ENCODE measurements at places on chromosomes 6 and 20. TPM values are rescaled to one million over a fixed set of nuclear protein-coding genes. Genes with fewer than 3 reads are reported as not detected.

Gene TFB1M
- total RNA-seq: 34.6 TPM

Gene DPM1
- total RNA-seq: 32.9 TPM

Gene UNC5CL
- 1.6 TPM for total RNA-seq

Gene PPP1R14C
- total RNA-seq: 0.27 TPM

Gene TPD52L1
- 38.1 TPM for total RNA-seq

Gene LAMP5
- total RNA-seq: 1.6 TPM

Gene TMEM242
- total RNA-seq: 13.2 TPM

Gene RIPOR3
- total RNA-seq: 26.3 TPM

Gene CTNNBL1
- 41.3 TPM for total RNA-seq

Gene AGER
- total RNA-seq: 13.6 TPM

Gene MARCKS
- 199 TPM for total RNA-seq

Gene ZBTB46
- 30.2 TPM for total RNA-seq

Gene FAM8A1
- 35.2 TPM for total RNA-seq

Gene PLCB1
- 58.5 TPM for total RNA-seq

Gene MBOAT1
- 37.9 TPM for total RNA-seq

Gene PHACTR1
- 7.9 TPM for total RNA-seq

Gene PLEKHG1
- 57.7 TPM for total RNA-seq

Gene VWA7
- total RNA-seq: 0.94 TPM

DNA sequence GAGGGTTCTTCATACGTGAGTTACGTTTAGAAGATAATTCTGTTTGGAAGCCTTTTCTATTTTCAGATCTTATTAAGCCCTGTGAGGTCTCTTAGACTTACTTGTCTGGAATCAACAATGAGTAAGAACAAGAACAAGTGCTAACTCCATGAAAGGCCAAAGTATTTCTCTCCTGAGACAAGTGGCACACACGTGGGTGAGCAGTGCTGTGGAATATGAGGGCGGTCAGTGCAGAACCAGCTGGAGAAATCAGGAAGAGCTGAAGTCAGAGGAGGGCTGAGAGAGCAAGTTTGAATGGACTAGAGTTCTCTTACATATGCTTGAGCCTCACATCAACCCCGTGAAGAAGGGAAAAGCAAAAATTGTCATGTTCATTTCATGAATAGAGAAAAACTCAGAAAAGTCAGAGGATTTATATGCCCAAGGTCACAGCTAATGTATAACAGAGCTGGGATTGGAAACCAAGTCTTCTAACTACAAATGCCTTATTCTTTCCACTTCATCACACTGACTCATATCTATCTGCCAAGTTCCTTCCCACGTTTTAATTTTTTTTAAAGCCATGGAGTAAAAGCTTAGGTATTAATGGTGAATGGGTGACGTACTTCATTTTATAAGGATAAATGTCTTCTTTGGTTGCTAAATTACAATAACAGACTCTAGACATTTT, 201.3 kb upstream of the DTNBP1 start:
- DNase-seq: no peak

DNA sequence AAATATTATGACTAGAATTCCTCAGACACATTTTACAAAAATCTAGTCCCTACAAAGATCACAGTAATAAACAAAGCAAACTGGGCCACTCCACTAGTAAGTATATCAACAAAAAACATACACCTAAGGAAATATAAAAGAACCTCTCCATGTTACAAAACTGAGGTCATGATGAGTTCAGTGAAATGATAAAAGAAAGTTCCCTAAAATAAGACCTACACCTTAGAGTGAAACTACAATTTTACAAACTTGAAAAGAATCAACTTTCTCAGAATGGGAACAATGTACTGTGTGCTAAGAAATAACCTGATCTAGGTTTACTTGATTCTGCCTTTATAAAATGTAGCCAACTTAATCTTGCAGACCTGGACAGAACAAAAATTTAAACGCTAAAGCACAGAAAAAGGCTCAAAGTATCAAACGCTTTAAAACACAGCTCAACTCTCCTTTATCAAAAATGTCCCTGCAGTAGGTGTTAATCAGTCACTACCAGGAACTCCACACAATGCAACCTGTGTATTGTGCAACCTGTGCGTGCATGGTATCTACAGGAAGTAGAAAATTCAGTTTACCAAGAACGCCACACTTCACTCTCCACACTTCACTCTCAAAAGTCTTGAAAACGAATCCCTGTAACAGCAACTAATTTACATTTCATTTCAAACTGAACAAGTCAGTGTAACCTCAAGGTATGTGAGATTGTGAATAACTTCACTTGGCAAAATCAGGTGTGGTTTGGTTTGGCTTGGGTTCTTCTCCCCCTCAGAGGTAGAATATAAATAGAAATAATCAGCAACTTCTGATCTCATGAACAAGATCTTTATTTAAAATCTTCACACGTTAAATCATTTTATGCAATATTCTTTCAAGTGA, 1.8 kb downstream of the RALGAPA2 start:
- no peak for DNase-seq

DNA sequence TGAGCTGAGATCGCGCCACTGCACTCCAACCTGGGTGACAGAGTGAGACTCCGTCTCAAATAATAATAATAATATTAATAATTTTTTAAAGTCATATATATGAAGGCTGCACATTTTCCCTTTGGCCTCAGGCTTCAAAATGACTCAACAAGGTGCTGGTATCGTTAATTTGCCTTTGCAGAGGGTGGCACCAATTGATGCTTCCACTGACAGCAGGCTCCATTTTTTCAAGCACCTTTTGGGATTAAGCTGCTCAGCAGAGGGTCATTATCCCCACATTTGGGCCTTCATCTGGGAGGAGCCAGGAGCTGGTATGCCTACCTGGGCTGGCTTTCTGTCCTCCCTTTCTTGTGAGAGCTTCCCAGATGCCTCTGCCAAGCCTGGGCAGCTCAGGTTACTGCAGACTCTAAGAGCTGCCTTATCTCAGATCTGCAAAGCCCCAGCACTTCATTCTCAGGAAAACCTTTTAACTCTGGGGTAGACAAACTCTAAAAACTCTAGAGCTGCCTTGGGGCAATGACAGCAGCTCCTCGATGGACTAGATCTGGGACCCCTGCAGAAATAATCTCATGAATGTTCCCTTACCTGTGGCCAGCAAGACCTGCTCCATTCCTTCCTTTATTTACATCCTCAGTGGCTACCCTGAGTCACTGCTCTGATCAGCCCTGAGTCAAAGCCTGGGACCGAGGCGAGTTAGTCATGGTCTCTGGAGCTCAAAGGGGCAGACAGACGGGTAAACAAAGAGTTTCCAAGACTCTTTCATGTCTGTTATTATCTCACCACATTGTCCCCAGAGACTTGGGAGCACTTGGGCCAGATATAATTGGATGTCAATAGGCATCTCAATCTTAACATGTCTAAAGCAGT, 80.0 kb upstream of the EYA2 start:
- DNase-seq: no peak

GRCh38 chr6:85496009-85496579, 46.2 kb downstream of the NT5E start:
- DNase-seq: no peak

DNA sequence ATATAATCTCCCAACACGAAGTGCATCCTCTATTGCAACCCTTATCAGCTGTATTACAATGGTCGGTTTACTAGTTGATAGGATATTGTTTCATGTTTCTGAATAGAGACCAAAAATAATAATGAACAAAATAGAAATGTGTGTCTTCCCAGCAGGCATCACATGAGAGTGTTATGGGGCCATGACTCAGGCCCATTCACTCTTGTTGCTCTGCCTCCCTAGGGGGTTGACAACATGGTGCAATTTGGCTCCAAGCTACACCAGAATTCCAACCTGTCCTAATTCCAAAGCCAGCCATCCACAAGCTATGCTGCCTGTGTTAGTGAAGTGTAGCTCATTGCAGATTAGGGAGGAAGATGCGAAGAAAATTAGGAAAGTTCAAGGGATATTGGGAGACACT, 13.1 kb upstream of the SAYSD1 start:
- DNase-seq: no peak

DNA sequence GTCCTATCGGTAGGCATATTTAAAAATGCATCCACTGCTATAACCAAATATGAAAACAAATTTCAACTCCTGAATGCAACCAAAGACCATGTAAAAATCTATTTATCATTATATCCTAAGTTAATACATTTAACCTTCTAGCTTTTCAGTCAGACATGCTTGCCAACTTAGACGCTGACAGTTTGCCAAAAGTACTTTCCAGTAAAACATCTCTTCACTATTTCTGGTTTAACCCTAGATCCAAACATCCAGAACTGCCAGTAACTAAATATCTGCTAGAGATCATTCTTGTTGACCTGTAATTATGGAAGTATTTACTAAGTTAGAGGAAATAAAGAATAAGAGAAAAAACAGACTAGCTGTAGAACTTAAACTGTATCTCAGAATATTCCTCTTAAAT, 210.2 kb upstream of the THEMIS start:
- DNase-seq: no peak

GRCh38 chr20:63292292-63292701, 689 bp upstream of the COL20A1 start:
- DNase-seq: no peak

- no peak for DNase-seq
Measured at GRCh38 chr6:70860045-70860444, 96.8 kb downstream of the B3GAT2 start.

GRCh38 chr6:73691512-73691911, 4.5 kb upstream of the CD109 start:
- DNase-seq: no peak

- DNase-seq: no peak
Measured at GRCh38 chr20:10761786-10762185, 88.0 kb upstream of the JAG1 start.

DNA sequence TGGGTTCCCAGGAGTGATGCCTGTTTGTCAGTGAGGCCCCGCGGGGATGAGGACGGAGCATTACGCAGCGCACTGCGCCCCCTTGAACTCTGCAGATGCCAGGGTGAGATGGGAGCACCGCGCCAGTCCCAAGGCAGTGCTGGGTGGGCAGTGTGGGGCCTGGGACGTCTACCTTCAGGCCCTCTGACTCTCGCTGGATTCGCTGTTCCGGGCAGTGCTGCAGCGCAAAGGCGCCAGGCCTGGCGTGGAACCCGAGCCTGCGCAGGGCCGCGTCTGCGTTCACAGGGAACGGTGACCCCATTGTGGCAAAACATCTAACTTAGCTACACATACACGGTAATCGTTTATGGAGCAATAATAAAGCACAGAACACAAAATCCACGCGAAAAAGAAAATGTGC, 257.3 kb downstream of the QKI start:
- DNase-seq: no peak

DNA sequence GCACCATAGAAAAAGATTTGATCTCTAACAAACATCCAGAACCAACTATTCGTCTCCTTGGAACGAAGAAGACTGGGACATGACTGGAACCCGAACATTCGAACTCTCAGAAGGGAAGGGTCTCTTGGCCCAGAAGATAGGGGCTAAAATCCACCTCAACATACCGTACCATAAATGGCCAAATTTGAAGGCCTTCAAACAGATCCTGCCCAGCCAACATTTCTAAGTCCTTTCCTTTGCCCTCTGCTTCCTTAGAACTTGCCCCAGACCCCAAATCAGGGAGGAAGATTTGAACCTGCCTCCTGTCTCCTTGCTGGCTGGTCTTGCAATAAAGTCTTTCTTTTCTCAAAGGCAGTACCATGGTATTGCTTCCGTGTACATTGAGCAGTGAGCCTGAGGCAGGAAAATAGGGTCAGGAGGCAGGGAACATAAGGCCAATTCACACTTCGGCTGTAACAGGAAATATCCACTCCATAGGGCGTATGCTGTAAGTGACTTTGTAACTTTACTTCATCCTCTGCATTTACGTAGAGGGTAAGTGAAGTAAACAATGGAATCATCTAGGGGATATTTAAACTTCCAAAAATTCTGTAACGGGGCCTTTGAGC, 1.8 kb upstream of the PXDC1 start:
- DNase-seq: no peak

DNA sequence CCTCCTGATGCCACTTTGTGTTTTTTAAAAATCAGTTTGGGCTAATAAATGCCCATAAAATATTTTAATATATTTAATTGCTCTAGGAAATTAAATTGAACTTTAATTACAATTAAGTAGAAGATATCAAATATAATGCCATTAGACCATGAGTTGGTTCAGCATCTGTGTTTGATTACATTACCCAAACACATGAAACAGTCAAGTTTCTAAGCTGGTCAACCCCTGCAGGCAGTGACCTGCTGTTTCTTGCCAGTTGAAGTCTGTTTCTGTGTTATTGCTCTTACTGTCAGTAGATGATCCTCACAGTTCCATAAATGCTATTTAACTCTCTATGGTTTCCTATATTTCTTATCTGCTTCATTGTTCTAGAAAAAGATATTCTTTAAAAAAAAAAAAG, 9.7 kb upstream of the TENT5A start:
- DNase-seq: no peak

DNA sequence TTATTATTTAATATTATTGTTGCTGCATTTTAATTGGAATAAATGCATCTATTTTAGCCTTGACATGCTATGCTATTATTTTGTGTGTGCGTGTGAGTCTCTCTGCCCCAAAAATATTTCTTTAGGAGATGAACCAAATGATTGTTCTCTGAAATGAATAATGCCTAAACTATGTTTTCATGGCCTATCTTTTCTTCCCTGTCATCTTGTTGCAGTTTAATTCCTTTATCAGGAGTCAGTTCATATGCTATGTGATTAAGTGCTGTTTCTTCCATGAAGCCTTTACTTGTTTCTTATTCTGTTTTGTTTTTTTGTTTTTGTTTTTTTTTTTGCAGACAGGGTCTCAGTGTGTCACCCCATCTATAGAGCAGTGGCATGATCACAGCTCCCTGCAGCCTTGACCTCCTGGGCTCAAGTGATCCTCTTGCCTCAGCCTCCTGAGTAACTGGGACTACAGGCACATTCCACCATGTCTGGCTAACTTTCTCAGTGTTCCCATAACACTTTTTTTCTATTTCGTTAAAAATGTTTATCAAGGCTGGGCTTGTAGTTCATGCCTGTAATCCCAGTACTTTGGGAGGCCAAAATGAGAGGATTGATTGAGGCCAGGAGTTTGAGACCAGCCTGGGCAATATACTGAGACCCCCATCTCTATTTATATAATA, 25.7 kb downstream of the TPX2 start:
- no peak for DNase-seq

GRCh38 chr20:53970232-53970631, 100.2 kb downstream of the BCAS1 start:
- no peak for DNase-seq

- no peak for DNase-seq
Measured at GRCh38 chr20:35828434-35828833, 56.6 kb downstream of the PHF20 start.

DNA sequence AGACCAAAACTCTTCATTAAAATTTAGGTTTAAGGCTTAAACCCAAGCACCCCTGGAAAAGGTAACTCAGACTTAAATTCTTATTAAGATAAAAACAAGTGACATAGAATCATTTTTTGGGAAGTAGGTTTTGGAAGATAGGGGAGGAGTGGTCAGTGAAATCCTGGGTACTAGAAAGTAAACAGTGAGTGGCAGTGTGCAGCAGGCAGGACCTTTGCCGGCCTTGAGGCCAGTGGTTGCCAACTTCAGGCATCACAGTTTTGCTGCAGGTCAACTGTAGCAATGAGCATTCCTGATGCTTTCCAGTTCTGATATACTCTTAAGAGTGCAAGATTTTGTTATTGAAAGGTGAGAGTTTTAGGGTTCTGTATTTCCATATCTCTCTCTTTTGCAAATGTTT, 69.3 kb upstream of the SUPT3H start:
- no peak for DNase-seq
